ENCODE measurements at places on chromosomes 12 and 14. TPM values are rescaled to one million over a fixed set of nuclear protein-coding genes. Genes with fewer than 3 reads are reported as not detected.
A peak's percentile ranks its signal among the peaks of the same experiment; 100 is the strongest.

The HAL gene
- 1.6 TPM for total RNA-seq

The TARBP2 gene
- 56.7 TPM for total RNA-seq

The APOLD1 gene
- total RNA-seq: 3.3 TPM

- no peak for DNase-seq
These were observed 256.9 kb downstream of the SYT1 start for GRCh38 chr12:79121486-79121885.

DNA sequence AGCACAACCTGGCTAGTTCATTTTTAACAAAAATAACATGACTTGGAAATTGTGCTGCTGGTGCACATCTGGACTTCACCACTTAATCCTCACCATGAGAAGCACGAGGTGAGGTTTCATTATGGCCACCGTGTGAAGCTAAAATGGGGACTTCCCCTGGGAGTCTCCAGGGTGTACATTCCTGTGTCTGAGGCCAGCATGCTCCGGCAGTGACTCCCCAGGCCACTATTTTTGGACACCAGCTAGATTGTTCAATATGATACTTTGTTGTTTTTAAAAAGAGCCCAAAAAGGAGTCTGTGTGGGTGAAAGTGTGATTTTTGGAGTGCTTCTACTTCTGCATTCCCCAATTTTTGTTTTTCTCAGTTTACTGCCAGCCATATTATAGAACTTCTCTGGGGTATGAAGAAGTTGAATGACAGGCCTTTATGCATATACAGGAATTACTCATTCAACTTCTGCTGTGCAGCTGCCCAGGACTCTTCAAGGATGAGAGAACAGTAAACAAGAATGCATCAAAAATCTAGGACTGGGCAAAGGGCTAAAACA, 16.9 kb upstream of the AICDA start:
- DNase-seq: no peak

DNA sequence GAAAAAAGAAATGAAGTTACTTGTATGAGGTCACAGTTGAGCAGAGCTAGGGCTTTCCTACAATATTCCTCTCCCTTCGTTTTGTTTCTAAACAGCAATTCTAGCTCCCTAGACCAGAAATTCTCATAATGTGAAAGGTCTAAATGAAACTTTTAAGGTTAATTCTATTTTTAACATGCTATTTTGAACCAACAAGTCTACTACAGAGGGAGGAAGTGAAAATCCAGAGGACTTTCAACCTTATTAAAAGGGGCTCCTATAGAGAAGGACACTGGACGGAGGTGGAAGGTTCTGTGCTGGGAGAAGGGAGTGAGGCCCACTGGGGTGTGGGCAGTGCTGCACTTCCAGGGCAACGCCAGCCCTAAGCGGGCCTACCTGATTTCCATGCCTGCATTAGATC, 13.4 kb downstream of the GSG1 start:
- no peak for DNase-seq

DNA sequence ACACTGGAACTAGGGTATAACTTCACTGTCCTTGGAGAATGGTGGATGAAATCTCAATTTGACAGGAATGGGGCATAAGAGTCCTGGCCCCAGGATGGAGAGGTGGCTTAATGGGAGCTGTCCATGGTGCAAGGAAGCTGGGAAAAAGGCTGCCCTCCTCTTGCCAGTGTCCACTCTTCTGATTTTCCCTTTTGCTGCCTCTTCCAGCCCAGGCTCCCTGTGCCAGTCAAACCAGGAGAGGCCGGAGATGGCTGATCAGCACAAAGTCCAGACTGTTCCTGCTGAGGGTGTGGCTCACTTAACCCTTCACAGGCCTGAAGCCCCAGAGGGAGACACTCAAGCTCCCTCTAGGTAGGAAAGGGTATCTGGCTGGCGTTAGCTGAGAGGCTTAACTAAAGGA, at the start of gene MYO1A:
Gene MYO1A, minus strand, starts transcription at position 240 of the 400 bp plus-strand sequence. CDS start 1,806 bp downstream, outside the sequence.
- DNase-seq: no peak

GRCh38 chr14:98069712-98070171, 1202.3 kb downstream of the BCL11B start:
- DNase-seq: no peak

DNA sequence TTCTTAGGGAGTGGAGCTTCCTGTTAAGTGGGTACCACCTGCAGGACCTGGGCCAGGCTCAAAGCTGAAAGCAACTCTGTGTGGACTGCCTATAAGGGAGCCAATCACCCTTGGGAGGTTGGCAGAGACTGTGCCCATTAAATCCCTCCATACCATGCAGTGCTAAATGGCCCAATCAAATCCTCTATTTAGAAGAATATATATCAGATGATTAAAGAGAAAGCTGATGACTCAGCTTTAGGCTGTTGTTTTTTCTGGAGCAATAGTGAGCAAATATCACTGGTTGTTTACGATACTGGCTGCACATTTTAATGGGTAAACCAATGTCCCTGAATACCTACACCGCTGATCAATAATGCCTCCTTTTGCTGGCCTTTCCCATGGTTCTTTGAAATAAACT, 101.3 kb downstream of the TMX1 start:
- no peak for DNase-seq

GRCh38 chr12:53048780-53049401, 974 bp upstream of the TNS2 start:
- DNase-seq: peak; percentile 28

GRCh38 chr12:67957383-67957782, 31.9 kb upstream of the IFNG-AS1 start:
- DNase-seq: no peak

DNA sequence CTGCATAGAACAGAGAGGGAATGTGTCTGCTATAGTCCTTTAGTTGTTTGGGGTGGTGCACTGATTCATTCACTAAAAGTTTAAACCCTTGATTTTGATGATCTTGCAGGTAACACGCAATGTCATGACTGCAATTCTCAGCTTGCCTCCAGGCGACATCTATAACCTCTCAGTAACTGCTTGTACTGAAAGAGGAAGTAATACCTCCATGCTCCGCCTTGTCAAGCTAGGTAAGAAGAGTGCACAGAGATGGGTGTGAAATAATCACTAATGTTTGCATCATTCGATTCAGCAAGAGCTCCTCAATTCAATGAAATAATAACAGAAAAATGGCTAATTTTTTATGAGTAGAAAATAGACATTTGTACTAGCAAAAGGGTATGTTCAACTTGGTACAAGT, 203.7 kb downstream of the PTPRO start:
- DNase-seq: no peak

Measured in natural killer cell treated with Interleukin-12 subunit alpha and Interleukin-12 subunit beta and Interleukin-15 and Interleukin-18, amount 100 ng/mL, for 72 hours (primary cell).